Tibial nerve (tissue), 4 donors: ENCODE measurements at places on chromosomes 12 and 14.

- DNase-seq: no peak
Observed at GRCh38 chr12:15627995-15628945, 160.9 kb downstream of the EPS8 start.

GRCh38 chr12:11108862-11109261 lies 16.7 kb upstream of the TAS2R43 start:
- no peak for DNase-seq

GRCh38 chr12:131494741-131495524 lies 216.0 kb upstream of the SFSWAP start:
- no peak for DNase-seq

GRCh38 chr12:38389614-38390013 lies 73.0 kb downstream of the ALG10B start:
- no peak for DNase-seq

GRCh38 chr12:24015833-24016160 lies 66.3 kb upstream of the SOX5 start:
- DNase-seq: no peak
